ENCODE measurements at places on chromosomes 3 and 15.

DNA sequence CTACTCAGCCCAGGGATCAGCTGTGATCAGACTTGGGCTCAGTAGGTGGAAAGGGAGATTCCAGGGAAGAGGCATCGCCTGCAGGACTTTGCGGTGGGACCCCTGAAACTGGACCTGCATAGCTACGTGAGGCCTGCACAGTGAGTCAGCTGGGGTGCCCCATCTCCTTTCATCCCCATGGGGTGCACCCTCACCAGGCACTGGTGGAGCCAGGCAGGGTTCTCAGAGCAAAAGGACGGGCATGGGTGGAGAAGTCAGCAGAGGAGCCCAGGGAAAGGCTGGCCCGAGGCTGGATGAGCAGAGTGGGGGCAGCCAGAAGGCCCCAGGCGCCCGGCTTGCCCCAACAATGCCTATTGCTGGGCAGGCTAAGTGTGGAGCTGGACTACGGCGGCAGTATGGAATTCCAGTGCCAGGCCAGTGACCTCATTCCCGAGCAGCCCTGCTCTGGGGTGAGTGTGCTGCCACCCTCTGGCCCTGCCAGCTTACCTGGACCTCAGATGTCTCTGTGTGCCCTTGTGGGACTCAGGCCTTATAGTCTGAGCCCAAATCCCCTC lies 19.7 kb downstream of the ACAA1 start:
- DNase-seq, result no peak

DNA sequence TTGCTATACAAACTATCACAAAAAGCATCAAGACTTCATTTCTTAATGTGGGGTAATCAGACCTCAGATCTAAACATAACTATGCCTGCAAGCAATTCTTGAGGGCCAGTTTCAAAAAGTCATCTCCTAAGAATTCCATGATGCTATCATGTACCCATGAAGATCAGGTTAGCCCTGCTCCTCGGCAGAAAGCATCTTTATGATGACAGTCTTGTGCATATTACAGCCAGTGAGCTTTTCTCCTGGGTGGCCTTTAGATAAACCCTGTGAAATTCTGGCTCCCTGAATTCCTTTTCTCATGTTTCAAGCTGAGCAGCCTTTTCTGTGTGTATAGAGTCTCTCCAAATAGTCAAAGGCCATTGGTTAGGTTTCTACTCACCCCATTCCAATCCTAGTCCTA lies 201.9 kb upstream of the MCTP2 start:
- DNase-seq, result no peak

GRCh38 chr15:71392861-71393283 lies 277.6 kb downstream of the THSD4 start:
- no peak for DNase-seq

- no peak for DNase-seq
These were observed 35.6 kb upstream of the FGF7 start for GRCh38 chr15:49387471-49387870.

DNA sequence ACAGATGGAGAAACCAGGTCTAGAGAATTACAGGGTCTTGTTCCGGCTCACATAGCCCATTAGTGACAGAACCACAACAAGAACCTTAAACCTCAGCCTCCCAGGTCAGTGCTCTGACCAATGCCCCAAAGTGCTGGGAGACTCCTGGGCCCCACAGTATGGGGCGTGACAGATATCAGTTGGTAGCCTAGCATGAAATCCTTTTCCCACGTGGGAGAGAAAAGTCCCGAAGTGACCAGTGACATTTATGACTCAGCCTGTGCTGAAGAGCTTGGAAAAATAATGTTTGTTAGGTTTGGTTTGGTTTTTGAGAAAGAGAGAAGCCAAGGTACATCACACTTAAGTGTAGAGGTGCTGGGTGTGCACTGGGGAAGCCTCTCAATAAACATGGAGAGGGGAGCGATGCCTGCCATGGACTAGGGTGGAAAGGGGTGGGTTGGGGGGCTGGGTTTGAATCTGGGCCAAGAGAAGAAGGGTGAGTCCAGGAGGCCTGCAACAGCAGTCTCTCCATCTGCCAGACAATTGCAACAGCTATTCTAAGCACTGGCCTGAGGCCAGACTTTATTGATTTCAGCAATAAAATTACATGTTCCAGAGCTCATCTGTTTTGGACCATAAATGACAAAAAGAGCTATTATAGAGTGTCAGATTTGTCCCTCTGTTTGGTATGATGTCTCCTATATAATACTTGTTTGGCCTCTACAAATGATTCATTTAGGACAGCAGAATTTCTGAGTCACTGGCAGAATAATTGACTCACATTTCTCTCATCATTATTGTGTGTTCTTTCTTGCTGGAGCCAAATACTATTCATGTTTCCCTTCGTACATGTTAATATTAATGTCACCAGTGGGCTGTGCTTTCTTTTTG lies 43.4 kb downstream of the C2CD4A start:
- no peak for DNase-seq

- DNase-seq, result no peak
These were observed 276.6 kb upstream of the CFAP20DC start for GRCh38 chr3:59326246-59327024.

DNA sequence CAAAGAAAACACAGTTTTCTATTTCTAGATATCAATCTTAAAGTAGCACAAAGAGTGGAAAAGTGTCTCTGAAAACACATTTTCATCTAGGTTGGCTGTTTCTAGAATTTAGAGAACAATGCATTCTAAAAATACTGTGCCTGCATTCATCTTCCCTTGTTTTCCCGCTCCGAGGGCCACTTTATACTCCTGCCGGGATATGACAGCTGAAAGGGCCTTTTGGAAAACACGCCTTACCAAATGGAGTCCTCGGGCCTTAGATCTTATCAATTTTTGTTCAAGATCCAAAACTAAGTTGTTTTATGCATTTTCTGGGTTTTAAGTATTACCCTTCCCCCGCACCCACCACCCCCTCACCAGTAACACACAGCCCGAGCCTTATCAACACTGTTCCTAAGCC lies 47.9 kb upstream of the ARHGEF3 start:
- no peak for DNase-seq

DNA sequence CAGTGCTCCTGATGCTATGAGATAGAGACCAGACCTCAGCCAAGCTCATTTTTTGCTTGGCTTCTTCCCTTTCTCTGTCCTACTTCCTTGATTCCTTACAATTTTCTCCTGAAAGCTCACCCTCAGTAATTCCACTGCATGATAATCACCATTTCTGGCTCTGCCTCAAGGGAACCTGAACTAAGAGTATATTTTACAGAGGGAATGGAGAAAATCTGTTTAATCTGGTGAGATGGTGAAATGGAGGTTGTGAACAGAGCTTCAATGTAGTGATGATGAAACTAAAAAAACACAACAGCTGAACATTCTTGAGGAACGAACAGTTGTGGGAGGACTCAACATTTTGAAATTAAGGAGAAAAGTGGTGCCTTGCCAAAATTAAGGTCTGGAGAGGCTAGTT lies 16.3 kb downstream of the HHLA2 start:
- DNase-seq, result no peak

GRCh38 chr3:168081171-168081771 lies 14.5 kb downstream of the GOLIM4 start:
- no peak for DNase-seq

GRCh38 chr3:15977598-15978232 lies 179.9 kb upstream of the ANKRD28 start:
- DNase-seq, result no peak

DNA sequence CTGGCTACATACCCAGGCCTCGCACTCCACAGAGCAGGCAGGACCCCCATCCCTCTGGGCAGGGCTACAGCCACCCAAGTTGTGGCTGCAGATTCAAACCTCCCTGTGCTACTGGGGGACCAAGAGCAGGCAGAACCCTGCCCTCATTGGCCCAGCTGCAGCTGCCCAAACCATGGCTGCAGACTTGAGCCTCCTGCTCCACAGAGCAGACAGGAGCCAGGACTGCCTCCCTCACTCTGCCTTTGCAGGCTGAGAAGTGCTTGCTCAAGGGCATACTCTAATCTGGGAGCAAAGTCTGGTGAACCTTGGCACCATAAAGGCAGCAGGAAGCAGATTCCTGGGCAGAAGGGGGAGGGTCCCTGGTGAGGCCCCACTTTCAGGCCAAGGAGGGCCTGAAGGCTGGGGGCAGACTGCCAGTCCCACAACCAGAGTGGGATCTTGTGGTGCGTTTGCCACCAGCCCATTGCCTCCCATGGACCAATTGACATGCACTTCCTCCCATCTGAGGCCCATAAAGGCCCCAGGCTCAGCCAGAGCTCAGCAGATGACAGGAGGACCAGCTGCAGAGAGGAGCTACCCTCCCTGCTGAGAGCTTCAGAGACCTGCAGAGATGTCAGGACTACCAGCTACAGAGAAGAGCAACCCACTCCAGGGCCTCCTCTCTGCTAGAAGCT lies 64.2 kb upstream of the EPHA6 start:
- DNase-seq, result no peak

DNA sequence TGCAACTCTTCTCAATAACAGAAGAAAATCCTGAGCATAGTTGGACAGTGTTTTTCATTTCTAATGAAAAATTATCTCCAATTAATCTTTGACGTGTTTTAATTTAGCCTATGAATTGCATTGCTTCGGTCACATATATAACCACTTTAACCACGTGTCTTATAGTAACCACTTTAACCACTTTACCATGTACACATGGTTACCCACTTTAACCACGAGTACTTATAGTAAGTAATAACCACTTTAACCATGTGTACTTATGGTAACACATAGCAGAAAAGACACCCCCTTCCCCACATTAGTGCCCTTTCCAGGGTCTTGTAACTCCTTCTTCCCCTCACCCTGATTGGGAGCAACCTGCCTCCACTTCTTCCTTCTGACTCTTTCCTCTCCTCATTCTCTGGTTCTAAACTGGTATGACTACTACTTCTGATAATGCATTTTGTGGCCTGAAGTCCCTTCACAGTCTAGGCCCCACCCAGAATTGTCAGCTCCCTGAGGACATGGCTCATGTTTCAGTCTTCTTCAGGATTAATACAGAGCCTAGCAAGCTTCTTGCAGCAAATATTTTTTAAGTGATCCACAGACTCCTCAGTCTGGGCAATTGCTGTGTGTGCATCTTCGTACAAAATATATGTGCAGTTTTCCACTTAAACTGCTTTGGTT lies 25.0 kb downstream of the SLC7A14 start:
- no peak for DNase-seq

DNA sequence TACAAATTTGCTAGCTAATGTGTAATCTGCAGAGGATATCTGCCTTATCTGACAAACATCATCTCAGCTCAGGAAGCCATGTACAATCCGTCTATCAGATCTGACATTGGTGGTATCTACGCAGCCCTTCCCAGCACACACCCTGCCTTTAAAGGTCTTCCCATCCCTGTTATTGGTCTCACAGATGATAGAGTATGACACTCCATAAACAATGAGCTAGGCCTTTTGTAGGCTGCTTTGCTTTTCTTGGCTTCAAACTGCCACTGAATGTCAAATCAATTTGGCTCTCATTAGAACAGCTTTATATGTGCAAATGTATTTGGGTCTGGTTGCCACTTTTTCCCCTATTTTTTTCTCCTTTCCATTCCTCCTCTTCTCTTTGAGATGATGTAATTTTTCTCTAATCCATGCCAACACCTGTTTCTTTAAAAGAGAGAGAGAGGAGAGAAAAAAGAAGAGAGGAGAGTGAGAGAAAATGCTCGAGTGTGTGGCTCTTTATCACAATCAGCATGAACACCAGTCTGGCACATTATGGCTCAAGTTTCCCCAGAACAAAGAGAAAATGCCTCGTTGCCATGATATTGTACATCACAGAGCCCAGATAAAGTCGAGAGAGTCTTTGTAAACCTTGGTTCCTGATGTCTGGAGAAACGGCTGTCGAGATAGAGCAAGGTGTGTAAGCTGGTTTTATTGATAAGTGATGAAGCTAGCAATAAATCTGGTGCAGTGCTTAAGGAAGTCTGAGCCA lies 80.8 kb upstream of the DPH6 start:
- DNase-seq, result no peak

DNA sequence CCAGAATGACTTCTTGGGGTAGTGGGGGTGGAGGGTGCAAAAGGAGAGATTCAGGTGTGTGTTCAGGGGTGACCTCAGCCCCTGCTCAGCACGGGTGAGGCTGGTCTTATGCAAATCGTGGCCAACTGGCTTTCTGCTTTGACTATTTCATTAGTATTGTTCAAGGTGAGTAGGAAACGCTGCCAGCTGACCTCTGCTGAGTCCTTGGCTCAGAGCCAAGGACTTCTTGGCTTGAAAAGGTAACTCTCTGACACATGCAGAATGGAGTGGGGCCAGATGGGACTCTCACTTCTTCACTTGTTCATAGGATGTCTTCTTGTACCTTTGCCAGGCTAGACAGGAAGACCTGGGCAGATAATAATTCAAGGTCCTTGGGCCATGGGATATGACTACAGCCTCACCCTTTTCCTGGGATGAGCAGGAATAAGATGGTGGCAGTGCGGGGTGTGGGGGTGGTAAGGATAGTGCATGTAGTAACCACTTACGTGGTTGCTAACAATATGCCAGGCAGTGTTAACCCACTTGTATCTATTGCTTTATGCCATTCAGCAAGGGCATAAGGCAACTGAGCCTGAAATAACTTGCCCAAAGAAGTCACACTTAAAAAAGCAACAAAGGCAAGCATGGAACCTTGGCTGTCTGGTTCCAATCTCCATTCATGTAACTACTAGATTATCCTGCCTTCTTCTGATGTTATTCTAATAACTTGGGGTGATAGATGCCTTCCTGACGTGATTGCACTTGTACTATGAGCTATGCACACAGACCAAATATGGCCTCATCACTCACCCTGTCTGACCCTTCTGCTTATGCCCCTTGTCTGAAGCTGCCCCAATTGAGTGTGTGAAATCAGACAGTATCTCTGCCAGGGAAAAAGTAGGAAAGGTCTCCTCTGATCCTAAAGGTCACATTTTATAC lies 193.1 kb downstream of the NR1D2 start:
- no peak for DNase-seq

GRCh38 chr15:38540510-38540909 lies 24.1 kb downstream of the RASGRP1 start:
- DNase-seq, result no peak

- no peak for DNase-seq
These were observed 64.6 kb downstream of the PEAK1 start for GRCh38 chr15:77355321-77355720.

DNA sequence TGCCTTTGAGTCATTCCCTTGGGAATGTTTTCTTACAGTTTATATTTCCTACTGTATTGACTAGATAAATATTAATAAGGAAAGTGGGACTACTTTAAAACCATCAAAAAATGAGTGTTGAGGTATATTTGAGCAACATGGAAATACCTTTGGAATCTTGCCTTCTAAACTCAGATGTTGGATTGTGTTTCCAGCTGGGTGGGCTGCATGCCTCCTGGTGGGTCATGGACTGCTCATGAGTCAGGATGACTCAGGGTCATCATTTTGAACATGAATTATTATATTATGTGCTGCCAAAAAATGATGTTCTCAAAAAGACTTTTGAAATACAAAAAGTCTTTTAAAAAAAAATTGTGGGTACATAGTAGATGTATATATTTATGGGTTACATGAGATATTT lies 41.1 kb upstream of the APH1B start:
- DNase-seq, result no peak

DNA sequence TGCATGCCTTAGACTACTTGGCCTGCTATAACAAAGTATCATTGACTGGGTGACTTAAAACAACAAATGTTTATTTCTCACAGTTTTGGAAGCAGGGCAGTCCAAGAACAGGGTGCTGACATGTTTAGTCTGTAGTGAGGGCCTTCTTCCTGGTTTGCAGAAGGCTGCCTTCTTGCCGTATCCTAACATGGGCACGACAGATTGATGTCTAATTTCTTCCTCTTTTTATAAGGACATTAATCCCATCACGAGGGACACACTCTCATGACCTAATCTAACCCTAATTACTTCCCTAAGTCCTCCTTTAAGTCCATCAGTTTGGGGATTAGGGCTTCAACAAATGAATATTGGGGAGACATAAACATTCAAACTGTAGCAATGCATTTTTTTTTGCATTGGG lies 10.9 kb upstream of the GOLGA8B start:
- DNase-seq, result no peak

GRCh38 chr3:47890126-47890827 lies 87.3 kb downstream of the DHX30 start:
- peak; percentile 51 for DNase-seq

Measured in midbrain (tissue), 1 donor.